ENCODE measurements at places on chromosomes 3 and 15.

- DNase-seq = no peak
Measured at GRCh38 chr15:26631894-26632293, 141.0 kb downstream of the GABRB3 start.

DNA sequence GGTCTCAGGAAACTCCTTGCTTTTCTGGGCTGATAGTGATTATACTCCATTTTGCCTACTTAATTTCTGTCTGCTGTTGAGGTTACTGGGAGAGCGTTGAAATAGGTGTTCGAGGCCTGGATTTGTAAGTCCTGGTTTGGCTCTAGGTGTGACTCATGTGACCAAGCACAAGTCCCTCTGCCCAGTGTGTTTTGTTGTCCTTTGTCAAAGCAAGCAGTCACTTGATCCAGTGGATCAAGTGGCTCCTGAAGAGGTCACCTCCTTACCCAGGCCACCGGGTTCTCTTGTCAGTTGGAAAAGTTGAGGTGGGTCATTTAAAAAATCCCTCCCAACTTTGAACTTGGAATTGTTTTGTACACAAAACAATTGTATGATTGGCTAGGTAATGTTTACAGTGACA, 70.0 kb downstream of the LPP start:
- no peak for DNase-seq

GRCh38 chr15:37079726-37080125, 20.6 kb downstream of the MEIS2 start:
- no peak for DNase-seq

GRCh38 chr15:41775651-41776050, 1.4 kb downstream of the MAPKBP1 start:
- no peak for DNase-seq

DNA sequence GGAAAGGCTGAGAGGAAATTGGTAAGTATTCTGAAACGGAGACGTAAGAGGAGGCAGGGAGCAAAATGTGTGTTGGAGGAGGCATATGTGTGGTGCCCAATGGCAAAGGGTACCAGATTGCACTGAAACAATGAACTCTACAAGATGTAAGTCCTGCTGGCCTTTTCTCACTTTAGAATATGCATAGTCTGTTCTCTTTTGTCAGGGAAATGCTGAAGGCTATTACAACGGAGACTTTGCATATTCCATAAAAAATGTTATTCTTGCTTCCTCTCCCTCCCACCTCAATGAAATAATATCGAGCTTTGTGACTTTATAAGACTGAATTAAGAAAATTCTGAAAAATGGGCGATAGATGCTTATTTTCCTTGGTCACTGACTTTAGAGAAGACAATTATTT, 85.9 kb downstream of the PEX5L start:
- no peak for DNase-seq

GRCh38 chr3:107985496-107985895, 105.3 kb downstream of the CD47 start:
- no peak for DNase-seq

GRCh38 chr15:52540374-52541012, 11.8 kb upstream of the MYO5A start:
- no peak for DNase-seq

GRCh38 chr3:197833930-197834715, 43.1 kb downstream of the LRCH3 start:
- DNase-seq = no peak

DNA sequence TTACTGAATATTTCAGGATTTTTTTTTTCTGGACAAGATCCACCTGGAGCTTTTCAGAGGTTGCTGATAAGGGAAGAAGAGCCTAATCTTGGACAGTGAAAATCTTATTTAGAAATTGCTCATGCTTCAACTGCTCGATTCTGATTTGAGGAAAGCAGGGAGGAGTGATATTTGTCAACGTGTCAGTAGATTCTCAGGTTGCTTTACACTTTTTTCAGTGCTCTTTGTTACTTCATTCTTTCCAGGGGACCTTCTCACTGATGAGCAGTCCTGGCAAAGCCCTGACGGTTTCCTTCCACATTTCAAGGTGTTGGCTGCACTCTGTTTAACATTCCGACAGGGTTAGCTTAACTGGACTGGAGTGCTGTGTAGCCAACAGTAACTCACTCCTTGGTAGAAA, 24.1 kb upstream of the RARB start:
- DNase-seq = no peak

DNA sequence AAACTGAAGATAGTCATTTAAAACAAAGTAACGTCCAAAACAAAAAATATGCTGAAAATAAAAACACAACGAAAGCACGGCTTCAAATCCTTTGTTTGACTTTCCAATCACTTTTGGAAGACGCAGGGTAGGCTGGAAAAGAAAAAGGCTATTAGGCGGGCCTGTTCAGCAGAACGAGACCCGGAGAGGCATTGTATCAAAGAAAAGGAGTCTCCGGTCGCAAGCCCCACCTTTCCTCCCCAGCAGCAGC, 691 bp downstream of the SENP7 start:
- DNase-seq = no peak

- no peak for DNase-seq
Measured at GRCh38 chr3:142602619-142603385, 6.6 kb downstream of the PLS1 start.

- no peak for DNase-seq
Measured at GRCh38 chr3:62582495-62583172, 209.3 kb upstream of the FEZF2 start.

DNA sequence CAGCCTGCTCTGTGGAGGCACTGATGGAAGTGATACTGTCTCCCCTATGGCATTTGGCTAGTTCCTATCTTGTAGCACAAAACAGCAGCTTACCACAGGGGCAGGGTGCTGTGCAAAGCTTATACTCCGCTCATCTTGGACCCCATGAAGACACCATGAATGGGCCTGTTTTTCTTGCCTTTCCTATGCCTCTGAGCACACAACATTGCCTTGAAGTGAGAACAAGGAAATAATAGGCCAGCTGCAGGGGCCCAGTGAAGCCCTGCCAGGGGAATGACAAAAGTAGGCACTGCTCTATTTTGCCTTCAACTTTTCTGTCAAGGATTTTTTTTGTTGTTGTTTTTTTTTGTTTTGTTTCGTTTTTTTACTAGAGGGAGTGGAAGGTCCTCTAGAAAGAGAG, 110.3 kb downstream of the PDE8A start:
- no peak for DNase-seq

DNA sequence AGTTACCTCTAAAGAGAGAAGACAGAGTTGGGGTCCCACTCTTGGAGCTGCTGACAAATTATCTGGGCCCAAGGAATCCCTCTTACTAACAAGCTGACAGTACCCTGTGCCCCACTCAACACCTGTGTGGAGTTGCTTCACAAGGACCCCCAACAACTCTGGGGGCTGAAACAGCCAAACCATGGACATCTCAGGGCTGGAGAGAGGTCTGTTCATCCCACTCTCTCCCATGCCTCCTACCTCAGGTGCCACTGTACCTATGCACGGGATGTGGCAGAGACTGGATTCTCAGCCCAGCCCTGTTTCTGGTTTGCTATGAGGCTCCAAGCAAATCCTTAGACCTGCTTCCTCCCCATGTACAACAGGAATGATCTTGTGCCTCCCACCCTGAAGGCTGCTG, 101.7 kb downstream of the ETFA start:
- DNase-seq = no peak

DNA sequence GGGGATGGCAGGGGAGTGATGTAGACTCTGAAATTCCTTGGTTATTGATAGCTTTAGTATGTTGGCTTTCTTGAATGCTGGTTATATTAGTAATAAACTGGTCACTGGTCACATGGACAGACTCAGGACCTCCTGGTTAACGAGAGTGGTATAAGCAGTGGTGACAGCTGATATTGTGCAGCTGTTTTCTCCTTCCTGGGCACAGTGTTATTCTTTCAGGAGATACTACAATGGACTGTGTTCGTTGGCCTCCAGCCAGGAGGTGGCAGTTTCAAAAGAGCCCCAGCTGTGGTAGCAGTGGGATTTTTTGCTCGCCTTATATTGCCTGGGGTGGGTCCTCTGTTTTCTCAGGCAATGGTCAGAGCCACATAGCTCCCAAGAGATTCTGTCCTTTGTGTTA, 181.6 kb upstream of the RBMS3 start:
- no peak for DNase-seq

GRCh38 chr3:182375916-182376315, 417.4 kb upstream of the ATP11B start:
- no peak for DNase-seq

GRCh38 chr3:125035217-125035616, 20.6 kb downstream of the HEG1 start:
- DNase-seq = no peak

DNA sequence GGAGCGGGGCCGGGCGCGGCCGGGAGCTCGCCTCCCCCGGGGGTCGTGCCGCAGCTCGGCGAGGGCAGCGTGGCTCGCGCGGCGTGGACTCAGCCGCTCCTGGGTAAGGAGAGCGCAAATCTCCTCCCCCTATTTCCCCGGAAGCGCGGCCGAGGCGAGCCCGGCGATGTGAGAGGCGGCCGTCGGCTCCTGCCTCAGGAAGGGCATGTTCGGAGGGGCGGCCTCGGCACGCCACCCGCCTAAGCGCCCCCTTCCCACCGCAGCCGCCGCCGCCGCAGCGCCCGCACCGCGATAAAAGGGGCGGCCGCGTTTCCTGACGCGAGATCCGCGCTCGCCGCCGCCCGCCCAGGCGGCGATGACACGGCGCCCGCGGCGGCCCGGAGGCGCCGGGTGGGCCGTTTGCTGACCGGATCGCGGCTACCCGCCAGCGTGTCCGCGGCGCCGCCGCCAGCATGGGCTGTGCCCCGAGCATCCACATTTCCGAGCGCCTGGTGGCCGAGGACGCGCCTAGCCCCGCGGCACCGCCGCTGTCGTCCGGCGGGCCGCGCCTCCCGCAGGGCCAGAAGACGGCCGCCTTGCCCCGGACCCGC, at the start of gene PDE8A:
PDE8A (plus strand) TSS at position 146 of the 590 bp plus-strand sequence; CDS start at position 453, 307 bp downstream.
- DNase-seq = peak; percentile 40

GRCh38 chr3:14489641-14490040, 50.5 kb downstream of the GRIP2 start:
- DNase-seq = no peak

DNA sequence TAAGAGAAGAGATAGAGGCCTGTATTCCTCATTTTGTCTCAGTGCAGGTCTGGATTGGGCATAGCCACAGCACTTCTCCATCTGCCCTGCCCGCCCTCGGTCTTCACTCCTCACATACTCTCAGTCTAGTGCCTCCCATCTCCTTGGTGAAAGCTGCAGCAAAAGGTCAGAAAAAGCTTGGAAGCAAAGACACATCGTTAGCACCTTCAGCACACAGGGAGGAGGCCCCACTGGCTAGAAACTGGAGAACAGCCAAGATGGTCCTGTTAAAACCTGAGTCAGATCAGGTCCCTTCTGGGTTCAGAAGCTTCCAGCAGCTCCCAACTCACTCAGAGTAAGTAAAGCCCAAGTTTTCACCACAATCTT, 1.6 kb upstream of the KLF15 start:
- no peak for DNase-seq

DNA sequence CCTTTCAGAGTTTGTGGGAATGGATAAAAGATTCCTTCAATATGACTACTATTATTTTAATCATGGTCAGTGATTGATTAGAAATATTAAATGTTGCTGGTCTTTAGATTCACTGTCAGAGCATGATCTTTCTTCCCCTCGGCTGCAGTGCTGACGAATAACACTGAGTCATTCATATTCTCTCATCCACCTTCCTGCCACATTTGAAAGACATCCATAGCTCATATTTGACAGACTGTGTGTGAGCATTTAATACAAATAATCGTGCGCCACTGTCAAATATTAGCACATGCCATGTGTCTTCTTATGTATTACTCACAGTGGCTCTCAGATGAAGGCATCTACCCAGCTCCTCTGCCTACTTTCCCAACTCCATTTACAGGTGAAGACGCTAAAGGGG, 476.5 kb upstream of the TPRG1 start:
- DNase-seq = no peak

GRCh38 chr3:170815340-170815739, 54.7 kb downstream of the RPL22L1 start:
- no peak for DNase-seq

DNA sequence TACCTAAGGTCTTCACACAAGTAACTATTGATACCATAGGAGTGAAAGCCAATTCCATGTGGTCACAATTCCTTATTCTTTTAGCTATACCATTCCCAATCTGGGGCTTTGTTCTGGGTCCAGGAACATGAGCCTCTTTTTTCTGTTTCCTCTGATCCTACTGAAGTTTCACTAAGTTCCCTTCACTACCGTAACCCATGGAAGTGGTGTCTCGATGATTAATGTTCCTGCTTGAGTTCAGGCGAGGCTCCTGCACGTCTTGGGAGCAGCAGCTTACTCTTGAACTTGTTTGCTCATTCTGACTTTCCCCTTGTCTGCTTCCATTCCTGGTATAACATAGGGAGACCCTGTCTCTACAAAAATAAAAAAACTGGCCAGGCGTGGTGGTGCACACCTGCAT, 23.6 kb downstream of the ZNF592 start:
- DNase-seq = no peak

DNA sequence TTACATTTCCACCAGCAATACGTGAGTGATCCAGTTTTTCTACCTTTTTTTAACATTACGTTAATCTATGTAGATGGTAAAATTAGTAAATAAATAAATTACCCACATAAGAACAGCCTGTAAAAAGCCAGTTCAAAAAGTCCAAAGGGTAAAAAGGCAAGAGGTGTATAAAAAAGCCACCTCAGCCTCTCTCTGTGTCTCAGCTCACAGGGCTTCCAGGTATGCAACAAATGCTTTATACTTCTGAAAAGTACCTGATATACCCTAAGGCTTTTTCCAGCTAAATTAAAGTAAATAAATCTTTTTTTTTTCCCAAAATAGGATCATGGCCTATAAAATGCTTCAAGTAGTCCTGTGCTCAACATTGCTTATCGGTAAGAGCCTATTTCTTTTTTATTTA, at the start of gene C3orf85:
C3orf85 (plus strand) TSS at position 197 of the 400 bp plus-strand sequence; CDS start at position 326, 129 bp downstream.
- no peak for DNase-seq

GRCh38 chr3:127693336-127693843, 20.6 kb downstream of the ABTB1 start:
- DNase-seq = no peak

GRCh38 chr15:81012588-81012987, 11.9 kb downstream of the TLNRD1 start:
- DNase-seq = no peak

DNA sequence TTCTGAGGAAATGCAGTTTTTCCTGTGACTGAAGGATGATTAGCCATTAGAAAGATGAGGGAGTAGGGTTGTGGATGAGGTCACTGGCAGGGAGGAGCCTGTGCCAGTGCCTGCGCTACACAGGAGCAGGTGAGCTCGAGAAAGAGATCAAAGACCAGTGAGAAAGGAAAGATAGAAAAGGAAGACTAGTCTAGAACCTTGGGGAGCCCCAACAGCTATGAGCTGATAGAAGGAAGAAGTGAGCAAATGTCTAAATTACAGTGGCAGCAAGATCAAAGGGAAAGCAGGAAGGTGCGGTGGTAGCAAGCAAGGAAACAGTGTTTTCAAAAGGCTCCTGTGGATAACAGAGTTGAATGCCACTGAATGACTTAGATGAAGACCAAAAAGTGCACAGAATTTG, 39.6 kb downstream of the LNP1 start:
- DNase-seq = no peak

DNA sequence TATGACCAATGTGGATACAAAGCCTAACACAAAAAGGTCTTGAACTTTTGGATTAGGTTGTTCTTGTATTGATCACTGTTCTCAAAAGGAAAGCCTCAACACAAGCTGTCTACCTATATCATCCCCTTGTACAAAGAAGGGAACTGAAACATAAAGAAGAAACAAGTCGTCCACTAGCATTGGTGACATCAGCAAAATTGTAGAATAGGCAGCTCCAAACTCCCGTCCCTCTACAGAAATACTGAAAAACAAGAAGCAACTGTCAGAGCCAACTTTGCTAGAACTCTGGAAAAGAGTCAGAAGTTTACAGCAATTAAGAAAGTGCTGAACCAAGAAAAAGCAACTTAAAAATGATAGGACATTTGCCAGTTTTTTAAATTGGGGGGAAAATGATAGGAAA, 7.5 kb upstream of the NR1I2 start:
- DNase-seq = no peak
